ENCODE measurements at places on chromosomes 7 and 10.

DNA sequence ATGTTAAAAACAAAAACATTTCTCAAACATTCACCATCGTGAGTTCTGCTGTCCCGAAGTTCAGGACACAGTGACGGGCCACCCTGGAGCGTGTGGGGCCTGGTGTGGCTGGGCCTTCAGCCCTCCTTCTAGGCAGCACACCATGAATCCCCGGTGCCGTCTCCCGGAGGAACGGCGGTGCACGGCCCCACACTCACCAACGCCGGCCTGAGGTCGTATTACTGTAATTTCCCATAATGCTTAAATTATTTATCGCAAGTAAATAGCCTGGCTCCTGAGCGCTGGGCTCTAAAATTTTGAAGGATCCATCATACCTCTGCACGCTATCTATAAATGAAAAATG lies 1.4 kb downstream of the STK32C start:
- no peak for DNase-seq

DNA sequence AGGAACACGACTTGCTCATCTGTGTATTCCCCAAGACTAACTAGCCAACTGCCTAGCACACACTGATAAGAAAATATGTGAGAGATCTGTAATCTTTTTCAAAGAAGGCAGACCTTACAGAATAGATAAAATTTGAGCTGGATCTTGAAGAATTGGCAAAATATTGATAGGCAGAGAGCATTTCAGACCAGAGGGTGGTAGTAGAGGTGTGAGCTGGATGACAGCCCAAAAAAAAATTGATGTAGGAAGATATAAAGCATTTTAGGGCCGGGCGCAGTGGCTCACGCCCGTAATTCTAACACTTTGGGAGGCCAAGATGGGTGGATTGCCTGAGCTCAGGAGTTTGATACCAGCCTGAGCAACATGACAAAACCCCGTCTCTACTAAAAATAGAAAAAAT lies 1.2 kb upstream of the ZNF746 start:
- DNase-seq: no peak

GRCh38 chr10:113485736-113486135 lies 67.1 kb upstream of the HABP2 start:
- no peak for DNase-seq

GRCh38 chr10:51699145-51699474 lies 285 bp downstream of the CSTF2T start:
- DNase-seq: no peak

DNA sequence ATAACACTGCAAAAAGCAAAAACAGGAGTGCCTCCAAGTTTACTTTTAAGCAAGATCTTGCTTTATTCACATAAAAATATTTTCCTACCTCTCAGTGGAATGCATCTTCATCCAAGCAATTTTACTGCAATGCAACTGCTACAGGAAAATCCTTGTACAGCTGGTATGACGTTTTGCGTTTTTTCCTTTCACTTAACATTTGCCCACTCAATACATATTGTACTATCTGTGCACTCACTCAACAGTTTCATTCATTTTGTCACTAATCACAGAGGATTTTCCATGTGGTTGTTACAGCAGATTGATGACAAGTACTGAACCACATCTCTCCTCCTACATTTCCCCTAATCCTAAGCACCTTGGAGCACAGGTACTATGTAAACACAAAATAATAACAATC lies 222.0 kb upstream of the IMMP2L start:
- no peak for DNase-seq

DNA sequence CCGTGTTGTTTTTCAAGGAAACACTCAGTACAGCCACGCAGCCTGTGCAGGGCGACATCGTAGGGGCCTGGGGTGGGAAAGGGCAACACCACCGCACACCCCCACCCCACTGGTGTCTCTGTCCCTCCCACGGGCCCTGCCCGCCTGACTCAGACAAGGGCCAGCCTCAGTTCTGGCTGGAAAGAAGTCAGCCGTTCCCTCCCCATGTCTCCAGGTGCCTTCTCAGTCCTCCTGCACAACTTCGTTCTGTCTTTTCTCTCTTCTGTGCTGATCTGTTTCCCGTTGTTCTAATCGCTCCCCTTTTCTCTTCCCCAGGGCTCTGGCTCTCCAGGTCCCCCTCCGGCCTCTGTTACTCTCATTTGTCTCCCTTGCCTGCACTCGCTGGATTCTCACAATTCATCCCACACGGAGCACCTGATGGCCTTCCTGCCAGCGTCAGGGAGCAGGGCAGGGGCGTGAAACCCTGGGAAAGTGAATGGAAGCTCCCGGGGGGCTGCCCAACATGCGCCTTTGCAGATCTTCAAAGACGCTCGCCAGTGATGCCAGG lies 97.7 kb downstream of the WDR37 start:
- DNase-seq: no peak

DNA sequence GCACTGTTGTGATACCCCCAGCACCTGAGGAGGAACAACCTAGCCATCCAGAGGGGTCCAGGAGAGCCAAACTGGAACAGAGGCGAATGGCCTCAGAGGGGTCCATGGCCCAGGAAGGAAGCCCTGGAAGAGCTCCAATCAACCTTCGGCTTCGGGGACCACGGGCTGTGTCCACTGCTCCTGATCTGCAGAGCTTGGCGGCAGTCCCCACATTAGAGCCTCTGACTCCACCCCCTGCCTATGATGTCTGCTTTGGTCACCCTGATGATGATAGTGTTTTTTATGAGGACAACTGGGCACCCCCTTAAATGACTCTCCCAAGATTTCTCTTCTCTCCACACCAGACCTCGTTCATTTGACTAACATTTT lies 1.6 kb upstream of the CASP2 start:
- DNase-seq: no peak

DNA sequence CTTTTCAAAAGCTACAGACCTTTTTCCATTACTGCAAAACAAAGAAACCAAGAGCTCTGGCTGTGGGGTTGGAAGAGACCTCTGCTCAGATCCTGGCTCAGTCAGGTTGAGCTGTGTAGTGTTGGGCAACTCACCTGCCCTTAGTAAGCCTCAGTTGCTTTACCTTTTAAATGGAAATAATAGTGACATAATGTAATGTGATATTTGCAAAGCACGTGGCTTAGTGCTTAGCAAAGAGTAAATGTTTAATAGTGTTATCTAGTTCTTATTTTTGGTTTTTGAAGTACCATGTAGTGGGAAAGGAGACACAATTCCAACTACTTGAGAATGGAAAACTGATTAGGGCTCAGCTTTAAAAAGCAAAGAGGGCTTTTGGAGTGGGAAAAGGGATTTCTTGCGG lies 100.2 kb downstream of the SVIL start:
- DNase-seq: no peak

- no peak for DNase-seq
Measured at GRCh38 chr10:13629116-13629515, 42.4 kb downstream of the PRPF18 start.

GRCh38 chr10:25748509-25748908 lies 185.5 kb upstream of the MYO3A start:
- no peak for DNase-seq

DNA sequence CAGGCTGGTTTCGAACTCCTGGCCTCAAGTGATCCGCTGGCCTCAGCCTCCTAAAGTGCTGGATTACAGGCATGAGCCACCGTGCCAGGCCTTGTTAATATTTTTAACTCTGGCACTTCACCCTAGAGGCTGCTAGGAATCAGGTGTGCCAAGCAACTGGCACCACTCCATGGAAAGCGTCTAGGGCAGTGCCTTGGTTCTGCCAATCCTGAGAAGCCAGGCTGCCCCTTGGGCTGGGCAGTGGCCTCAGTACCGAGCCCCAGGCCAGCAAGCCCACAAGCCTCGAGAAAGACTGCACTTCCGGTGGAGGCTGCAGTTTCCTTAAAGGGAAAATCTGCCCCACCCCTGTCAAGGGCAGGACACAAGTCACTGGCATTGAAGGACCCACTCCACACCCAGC lies 11.3 kb downstream of the ALKBH4 start:
- no peak for DNase-seq

DNA sequence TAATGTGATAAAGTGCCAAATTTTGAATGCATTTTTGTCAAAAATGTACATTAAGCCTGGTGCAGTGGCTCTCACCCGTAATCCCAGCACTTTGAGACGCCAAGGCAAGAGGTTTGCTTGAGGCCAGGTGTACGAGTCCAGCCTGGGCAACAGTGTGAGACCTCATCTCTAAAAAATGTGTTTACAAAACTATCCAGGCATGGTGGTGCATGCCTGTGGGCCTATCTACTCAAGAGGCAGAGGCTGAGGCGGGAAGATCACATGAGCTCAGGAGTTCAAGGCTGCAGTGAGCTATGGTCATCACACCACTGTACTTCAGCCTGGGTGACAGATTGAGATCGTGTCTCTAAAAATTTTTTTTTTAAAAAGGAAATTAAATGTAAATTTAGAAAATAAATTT lies 18.5 kb upstream of the MGMT start:
- no peak for DNase-seq

DNA sequence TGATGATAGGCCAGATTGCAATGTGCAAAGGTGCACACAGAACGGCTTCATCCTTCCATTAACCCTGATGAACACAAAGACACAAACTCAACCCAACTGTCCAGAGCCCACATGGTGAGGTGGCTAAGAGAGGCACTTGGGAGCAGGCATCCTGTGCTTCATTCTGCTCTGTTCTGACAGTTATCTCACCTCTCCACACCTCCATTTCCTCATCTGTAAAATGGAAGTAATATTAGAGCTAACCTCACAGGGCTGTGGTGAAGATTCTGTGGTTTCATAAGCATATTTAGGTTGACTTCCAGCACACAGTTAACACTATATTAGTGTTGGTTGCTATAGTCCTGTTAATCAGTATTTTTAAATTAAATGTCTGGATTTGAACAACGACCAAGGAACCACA lies 126.3 kb downstream of the TAX1BP1 start:
- DNase-seq: no peak

- no peak for DNase-seq
Measured at GRCh38 chr10:35577926-35578617, 27.1 kb upstream of the GJD4 start.

GRCh38 chr10:110221721-110222261 lies 14.4 kb downstream of the MXI1 start:
- DNase-seq: peak; percentile 77

GRCh38 chr7:141014125-141014523 lies 628 bp downstream of the MRPS33 start:
- DNase-seq: no peak

GRCh38 chr7:35988818-35989217 lies 164.2 kb upstream of the EEPD1 start:
- no peak for DNase-seq

- DNase-seq: no peak
Measured at GRCh38 chr10:88038268-88038667, 174.8 kb downstream of the PTEN start.

GRCh38 chr10:109774121-109774440 lies 149.2 kb downstream of the XPNPEP1 start:
- DNase-seq: no peak

Measured in stimulated activated CD4-positive, alpha-beta T cell treated with anti-CD3 and anti-CD28 coated beads, Interleukin-4, amount 100 ng/mL, for 48 hours (primary cell).